Smooth muscle cell of the umbilical artery (primary cell): ENCODE measurements at places on chromosomes 4 and X. TPM values are rescaled to one million over a fixed set of nuclear protein-coding genes. Genes with fewer than 3 reads are reported as not detected.

TNMD gene
- total RNA-seq, result not detected in 2 replicates

TCEAL6 gene
- not detected in 2 replicates for total RNA-seq

DDX53 gene
- total RNA-seq, result not detected in 2 replicates

SMIM10 gene
- total RNA-seq, result 1.8 and 3.6 TPM in 2 replicates

SPANXC gene
- not detected in 2 replicates for total RNA-seq

CXCL8 gene
- 187 and 306 TPM in 2 replicates for total RNA-seq

COPS4 gene
- total RNA-seq, result 64.7 and 73.0 TPM in 2 replicates

SLC25A4 gene
- 27.5 and 31.2 TPM in 2 replicates for total RNA-seq

HSD17B13 gene
- 0.05 and 0.30 TPM in 2 replicates for total RNA-seq

AKAP14 gene
- total RNA-seq, result not detected in 2 replicates

GASK1B gene
- total RNA-seq, result 103 and 160 TPM in 2 replicates

TEX13C gene
- total RNA-seq, result not detected in 2 replicates

PNMA5 gene
- not detected in 2 replicates for total RNA-seq

IGSF1 gene
- 0.14 TPM in 1 of 2 replicates, not detected in the other for total RNA-seq

BLOC1S4 gene
- 19.6 and 21.3 TPM in 2 replicates for total RNA-seq

TEX11 gene
- 1.5 TPM in 1 of 2 replicates, not detected in the other for total RNA-seq

NLGN3 gene
- under 0.01 and 0.23 TPM in 2 replicates for total RNA-seq

HELT gene
- not detected in 2 replicates for total RNA-seq

FTHL17 gene
- not detected in 2 replicates for total RNA-seq

KIAA1210 gene
- total RNA-seq, result not detected in 2 replicates

BGN gene
- 34.1 and 66.8 TPM in 2 replicates for total RNA-seq

SPANXA2 gene
- total RNA-seq, result not detected in 2 replicates

ATOH1 gene
- total RNA-seq, result not detected in 2 replicates

MAGEE2 gene
- not detected in 2 replicates for total RNA-seq

STPG2 gene
- total RNA-seq, result under 0.01 and 0.05 TPM in 2 replicates

PROM1 gene
- not detected in 2 replicates for total RNA-seq

IL21 gene
- total RNA-seq, result not detected in 2 replicates

TRPC5OS gene
- not detected in 2 replicates for total RNA-seq

SERTM2 gene
- total RNA-seq, result 0.05 and 1.5 TPM in 2 replicates

AFM gene
- not detected in 2 replicates for total RNA-seq

DGAT2L6 gene
- total RNA-seq, result not detected in 2 replicates

RTL3 gene
- 0.05 TPM in 1 of 2 replicates, not detected in the other for total RNA-seq

CXCL3 gene
- 6.5 and 11.9 TPM in 2 replicates for total RNA-seq

C4orf50 gene
- not detected in 2 replicates for total RNA-seq

MORF4L2 gene
- total RNA-seq, result 852 and 886 TPM in 2 replicates

TIGD4 gene
- 0.18 and 0.30 TPM in 2 replicates for total RNA-seq

MYOZ2 gene
- 0.60 TPM in 1 of 2 replicates, not detected in the other for total RNA-seq

THAP9 gene
- 5.0 and 5.1 TPM in 2 replicates for total RNA-seq

GLOD5 gene
- not detected in 2 replicates for total RNA-seq

RAI2 gene
- not detected in 2 replicates for total RNA-seq

MAGEA8 gene
- not detected in 2 replicates for total RNA-seq

SPON2 gene
- total RNA-seq, result 55.5 and 911 TPM in 2 replicates

BEX5 gene
- not detected in 2 replicates for total RNA-seq
